Stimulated activated CD8-positive, alpha-beta memory T cell treated with anti-CD3 and anti-CD28 coated beads, Interleukin-4, amount 100 ng/mL, for 1 hour (primary cell): ENCODE measurements at places on chromosomes 2 and 18.

- DNase-seq = no peak
These were observed 75.2 kb downstream of the NCOA1 start for GRCh38 chr2:24566209-24566608.

- DNase-seq = no peak
These were observed 10.9 kb downstream of the PTGR3 start for GRCh38 chr18:75198036-75198435.

DNA sequence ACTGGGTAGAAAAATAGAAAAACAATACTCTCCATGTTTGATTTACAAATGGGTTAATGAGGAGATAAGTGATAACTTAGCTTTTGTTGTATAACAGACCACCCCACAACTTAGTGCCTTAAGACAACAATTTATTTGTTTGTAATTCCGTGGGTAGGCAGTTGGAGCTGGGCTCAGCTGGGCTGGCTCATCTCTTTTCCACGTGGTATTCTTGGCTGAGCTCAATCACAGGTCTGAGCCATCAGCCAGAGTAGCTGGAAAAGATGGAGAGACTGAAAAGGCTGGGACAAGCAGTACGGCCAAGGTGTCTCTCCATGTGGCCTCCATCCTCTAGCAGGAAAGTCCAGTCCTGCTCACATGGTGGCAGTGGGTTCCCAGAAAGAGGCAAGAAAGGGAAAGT lies 32.2 kb upstream of the ELOA2 start:
- DNase-seq = no peak

DNA sequence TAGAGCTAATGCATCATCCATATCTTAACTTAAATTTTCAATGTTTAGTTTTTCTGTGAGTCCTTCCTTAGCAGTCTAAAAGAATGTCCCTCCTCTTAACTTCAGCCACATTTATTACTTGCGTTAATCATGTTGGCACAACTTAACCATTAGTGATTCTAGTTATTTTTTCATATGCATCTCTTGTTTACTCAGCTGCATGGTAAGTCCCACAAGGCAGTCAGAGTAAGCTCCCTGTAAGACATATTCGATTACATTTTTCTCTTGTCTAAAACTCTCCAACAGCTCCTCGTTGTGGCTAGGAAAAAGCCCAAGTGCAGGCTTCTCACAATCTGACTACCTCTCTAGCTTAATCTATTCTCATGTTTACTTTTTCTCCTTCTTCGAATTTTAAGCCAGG lies 2045.3 kb upstream of the PIK3C3 start:
- no peak for DNase-seq

DNA sequence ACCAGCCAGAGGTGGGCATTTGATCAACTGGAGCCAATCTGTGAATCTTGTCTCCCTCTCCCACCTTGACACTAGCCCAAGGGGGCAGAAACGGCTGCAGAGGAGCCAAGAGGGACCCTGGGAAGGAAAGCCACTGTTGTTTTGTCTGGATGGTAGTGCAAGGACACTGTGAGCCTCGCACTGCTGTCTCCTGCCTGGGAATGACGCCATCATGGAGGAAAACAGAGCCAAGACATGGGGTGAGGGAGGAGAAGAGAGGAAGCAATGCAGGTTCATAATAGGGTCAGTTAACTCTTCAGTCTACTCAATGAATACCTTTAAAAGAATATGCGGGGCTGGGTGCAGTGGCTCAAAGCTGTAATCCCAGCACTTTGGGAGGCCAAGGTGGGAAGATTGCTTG lies 231.1 kb upstream of the AGAP1 start:
- DNase-seq = no peak

DNA sequence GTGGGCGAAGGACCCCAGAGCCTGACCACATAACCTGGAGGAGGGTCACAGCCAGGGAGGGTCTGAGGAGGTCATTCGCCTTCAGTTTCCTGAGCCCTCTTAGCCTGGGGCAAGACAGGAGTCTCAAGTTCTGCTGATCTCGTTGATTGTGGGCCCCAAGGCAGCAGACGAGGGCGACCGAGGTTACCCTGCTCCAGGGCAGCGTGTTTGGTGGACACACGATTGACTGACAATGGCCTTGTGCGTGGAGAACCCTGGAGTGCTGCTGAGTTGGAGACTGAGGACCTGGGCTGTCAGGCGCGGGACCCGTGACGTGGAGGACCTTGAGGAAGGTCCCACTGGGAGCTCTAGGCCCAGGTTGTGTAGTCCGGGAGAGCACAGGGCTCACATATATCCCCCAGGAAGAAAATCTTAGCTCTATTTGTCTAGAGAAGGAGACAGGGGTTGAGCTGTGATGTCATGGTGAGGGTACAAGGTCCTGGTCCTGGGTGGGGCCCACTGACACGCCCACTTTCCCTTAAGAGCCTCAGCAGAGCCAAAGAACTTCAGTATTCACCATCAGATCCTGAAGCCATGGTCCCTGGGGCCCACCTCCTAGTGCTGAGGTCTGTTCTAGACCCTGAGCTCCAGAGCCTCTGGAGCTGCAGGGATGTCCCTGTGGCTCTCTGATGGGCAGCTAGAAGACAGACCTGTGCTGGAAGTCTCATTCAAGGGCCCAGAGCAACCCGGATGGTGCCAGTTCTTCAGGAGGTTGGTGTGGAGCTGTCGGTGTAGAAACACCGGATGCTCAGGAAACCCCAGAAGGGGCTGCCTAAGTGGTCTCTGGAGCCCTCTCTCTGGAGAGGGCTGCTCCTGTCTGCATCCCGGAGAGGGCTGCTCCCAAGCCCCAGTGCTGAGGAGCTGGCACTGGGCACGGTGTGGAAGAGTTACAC lies 53.1 kb downstream of the DYSF start:
- no peak for DNase-seq

DNA sequence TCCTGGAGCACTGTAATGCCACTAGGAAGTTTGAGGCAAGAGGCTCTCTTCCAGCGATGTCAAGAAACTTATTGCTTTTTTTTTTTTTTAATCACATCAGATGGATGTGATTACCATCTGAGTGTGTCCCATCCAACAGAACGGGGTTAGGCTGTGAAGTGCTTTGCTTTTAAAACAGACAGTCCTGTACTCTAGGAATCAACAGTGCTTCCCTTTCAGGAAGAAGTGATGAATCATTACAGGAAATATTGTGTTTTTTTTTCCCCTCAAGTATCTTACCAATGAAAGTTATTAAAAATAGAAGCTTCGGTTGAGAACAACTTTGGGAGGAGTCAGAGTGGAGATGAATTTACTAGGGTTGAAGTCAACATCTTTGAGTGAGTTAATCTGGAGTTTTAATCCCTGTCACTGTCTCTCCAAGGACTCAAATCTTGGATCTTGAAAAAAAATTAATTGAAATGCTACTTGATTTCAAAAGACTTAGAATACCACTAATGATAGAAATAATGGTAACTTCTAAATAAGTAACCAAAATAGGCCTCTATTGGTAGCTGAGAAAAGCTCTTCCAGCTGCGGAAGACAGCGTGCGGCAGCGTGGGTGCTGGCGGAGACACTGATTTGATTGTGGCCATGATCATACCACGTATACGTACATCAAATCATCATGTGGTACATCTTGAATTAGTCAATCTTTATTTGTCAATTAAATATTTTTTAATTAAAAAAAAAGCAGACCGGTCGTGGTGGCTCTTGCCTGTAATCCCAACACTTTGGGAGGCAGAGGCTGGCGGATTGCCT lies 45.5 kb downstream of the GATA6 start:
- DNase-seq = no peak

DNA sequence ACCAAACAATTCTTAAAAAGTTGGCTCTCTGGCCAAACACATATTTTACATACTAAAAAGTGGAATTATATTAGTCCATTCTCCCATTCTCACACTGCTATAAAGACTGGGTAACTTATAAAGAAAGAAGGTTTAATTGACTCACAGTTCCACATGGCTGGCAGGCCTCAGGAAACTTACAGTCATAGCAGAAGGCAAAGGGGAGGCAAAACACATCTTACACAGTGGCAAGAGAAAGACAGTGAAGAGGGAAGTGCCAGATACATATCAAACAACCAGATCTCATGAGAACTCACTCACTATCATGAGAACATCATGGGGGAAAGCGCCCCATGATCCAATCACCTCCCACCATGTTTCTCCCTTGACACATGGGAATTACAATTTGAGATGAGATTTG lies 42.6 kb downstream of the EDAR start:
- DNase-seq = no peak

- DNase-seq = no peak
These were observed 69.7 kb upstream of the ALK start for GRCh38 chr2:29991086-29991485.

DNA sequence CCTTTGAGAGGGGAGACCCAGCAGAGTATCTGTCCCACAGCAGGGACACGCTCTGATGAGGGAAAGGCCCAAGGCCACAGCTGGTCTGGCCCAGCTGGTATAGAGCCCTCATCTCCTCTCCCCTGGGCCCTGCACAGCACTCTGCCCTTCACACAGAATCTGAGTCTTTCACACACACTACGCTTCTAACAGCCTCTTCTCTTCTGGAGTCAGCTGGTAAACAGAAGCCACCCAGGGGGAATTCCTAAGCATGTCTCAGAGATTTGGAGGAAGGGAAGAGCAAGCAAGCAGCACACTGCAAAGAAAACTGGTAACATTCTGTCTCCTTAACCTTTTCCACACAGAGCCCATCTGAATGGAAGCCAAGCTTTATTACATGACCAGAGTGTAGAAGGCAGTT lies 121.1 kb upstream of the ACAA2 start:
- DNase-seq = no peak
